ENCODE measurements at places on chromosomes 2 and 18.

- no peak for DNase-seq
Observed at GRCh38 chr2:150468350-150468960, 19.0 kb downstream of the RND3 start.

DNA sequence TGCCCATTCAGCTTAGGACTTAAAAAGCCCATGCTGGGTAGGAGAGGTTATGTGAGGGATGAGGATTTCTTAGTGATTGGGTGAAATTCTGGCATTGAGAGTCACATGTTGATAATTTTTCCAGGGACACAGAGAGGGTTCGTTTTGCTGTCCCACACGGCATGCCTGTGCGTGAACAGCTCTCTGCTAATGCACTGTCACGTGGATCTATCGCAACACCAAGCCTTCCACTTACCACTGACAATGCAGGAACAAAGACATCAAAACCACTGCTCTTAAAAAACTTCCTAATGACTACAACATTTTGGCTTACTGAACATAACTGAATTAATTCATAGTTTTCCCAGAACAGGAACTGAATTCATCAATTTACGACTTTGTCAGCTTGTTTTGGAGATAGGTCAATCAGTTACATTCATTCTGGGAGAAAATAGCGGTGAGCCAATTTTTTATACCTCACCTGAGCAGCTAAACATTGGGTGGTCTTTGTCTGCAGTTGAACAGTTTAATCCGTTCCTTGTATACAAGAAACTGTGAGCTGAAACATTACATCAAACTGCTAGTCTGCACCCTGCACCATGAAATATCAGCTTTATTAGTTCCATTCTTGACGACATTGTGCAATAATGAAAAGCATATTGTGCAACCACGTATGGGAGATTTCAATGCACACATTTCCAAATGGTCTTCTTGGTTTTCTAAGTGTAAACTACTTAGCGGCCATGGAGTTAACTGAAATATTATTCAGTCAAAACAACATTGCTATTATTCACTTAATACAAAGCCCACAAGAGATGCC is 127.1 kb downstream of the LPIN1 start:
- DNase-seq, result no peak

- DNase-seq, result no peak
Observed at GRCh38 chr2:112876257-112876970, 34.6 kb upstream of the IL37 start.

DNA sequence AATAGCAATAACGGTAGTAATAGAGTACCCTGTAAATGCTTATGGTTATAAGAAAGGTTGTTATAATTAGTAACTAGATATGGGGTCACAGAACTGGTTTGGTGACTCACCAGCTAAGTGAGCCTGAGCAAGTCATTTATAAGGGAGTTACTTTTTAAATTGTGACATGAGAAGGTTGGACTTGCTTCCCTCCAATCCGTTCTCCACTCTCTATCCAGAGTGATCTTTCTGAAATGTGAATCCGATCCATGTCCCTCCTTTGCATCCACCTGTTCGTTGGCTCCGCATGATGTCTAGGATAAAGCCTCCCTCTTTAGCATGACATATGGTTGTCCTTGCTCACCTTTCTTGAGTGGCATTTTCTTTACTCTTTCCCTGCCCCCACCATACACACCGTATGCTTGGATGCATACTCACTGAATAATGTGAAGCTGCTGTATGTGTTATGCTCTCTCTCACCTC is 83.1 kb downstream of the CDC42EP3 start:
- DNase-seq, result peak; percentile 96

DNA sequence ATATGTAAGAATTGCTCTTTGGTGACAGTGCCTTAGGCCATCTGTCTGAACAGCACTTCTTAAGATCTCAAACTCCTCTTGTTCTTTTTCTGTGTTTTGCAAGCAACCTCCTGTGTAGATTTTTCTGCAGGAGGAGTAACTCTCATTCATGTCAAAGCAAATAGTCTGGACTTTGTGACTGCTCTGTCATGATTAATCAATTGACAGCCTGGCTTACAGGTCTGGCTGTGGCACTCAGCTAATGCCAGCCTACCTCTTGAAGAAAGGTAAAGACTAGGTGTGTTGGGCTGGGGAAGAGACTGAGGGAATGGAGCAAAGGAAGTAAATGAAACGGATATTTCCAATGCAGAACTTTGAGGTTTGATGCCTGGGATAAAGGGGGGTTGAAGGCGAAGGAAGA is 156.6 kb downstream of the CERS6 start:
- DNase-seq, result peak; percentile 13

DNA sequence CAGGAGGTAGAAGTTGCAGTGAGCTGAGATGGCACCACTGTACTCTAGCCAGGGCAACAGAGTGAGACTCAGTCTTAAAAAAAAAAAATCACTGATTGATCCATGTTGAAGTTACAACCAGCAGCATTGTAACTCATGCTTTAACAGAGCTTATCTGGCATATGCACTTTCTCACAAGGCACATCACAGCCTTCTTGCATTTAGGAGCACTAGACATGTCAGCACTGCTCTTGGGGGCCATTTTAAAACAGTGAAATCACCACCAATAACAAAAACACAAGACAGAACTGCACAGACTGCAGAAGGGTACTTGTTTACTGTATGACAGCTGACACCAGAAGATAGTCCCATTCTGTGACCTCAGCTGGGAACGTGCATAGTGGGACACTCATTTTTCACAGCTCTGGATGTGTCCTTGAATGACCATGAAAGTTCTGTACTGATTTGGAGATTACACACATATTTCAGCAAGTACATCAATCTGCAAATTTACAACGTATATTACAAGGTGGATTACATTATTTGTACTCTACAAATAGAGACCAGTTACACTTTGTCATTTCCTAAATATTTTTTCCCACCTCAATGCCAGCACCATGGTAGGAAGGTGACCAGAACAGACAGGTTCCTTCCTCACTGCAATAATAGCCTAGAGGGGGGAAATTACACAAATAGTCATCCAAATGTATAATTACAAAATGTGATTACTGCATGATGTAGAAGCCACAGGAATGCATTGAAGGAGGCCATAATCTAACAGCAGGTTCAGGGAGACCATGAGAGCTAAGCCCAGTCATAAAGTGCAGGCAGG is 35.1 kb downstream of the CCBE1 start:
- DNase-seq, result no peak

DNA sequence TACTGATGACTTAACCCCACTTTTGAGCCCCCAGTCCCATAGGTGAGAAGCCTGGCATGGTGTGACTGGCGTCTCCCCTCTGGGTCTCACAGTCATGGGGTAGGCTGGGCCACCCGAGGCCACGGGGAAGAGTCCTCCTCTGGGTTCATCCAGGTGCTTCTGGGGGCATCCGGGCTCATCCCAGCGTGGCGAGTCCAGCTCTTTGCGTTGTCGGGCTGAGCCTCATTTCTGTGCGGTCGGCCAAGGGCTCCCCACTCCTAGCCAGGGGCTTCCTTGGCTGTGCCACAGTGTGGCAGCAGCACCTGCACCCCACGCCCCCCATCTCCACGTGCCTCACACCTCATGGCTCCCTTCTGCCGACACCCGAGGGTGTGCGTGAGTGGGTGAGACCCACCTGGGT is 27.6 kb upstream of the SNED1 start:
- DNase-seq, result no peak

DNA sequence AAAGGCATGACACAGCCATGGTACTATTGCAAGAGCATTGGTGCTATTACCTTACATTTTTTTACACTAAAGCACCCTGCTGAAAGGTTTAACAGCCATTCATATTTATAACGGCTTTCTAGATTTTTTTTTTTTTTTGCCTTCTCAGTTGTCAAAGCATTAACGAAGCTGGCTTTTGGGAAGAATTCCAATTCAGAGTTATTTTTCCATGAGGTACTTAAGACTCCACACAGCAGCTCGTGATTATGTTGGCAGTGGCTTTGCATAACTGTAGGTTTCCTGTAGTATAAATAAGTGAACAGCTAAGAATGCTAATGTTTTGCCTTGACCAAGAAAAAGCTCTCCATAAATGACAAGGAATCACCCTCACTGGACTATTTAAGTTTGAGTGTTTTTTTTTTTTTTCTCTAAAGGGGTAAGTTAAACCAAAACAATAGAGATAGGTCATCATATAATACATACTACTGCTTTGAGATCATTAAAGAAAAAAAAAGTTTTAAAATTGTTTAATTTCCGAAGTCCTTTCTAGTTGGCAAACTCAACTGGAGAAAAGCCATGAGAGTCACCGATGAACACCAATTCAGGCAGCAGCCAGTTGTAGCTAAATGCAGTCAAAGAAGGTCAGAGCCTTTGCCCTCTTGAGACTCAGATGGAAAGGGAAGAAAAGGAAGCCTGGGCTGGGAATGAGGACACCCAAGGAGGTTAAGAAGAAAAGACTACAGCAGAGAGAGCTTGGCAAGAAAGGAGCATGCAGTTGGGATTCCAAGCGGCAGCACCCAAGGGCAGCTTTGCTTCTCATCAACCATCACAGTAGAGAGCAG is 187.4 kb upstream of the NCKAP5 start:
- DNase-seq, result no peak

GRCh38 chr2:234165421-234165820 is 114.9 kb downstream of the SPP2 start:
- no peak for DNase-seq

GRCh38 chr2:235836491-235836911 is 331.7 kb downstream of the GBX2 start:
- DNase-seq, result peak; percentile 58

DNA sequence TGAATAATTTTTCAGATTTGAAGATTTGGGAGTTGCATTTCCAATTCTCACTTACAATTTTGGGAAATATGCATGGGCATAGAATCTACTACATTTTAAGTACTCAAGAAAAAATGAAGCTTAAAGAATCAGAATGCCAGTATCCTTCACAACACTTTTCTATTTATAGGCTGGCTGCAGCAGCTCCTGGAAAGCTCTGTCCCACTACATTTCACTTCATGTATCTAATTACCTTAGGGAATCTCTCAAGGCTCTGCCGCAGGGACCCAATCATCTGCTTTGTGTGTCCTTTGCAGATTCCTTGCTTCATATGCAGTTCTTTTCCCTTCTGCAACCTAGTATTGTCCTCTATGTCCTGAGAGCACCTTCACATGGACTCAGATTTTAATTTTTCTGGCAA is 102.9 kb downstream of the NUP35 start:
- DNase-seq, result no peak

- DNase-seq, result peak; percentile 31
Observed at GRCh38 chr18:21134895-21135294, 23.3 kb upstream of the ROCK1 start.

DNA sequence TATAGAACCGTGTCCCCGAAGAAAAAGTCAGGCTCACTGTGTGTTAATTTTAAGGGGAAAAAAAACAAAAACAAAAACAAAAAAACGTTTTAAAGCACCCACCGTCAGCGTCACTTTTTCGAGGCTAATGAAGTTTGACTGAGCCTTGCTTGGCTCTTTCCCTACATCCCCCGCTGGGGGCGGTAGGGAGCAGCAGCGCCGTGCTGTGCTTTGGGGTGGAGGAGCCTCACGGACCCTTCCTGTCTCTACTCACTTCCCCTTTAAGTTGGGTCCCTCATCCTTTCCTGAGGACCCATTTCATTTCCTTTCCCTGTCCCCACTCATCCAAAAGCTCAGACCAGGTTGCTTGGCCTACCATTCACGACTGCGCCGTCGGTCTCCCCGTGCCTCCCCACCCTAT is 82.8 kb upstream of the RPL31 start:
- DNase-seq, result no peak

DNA sequence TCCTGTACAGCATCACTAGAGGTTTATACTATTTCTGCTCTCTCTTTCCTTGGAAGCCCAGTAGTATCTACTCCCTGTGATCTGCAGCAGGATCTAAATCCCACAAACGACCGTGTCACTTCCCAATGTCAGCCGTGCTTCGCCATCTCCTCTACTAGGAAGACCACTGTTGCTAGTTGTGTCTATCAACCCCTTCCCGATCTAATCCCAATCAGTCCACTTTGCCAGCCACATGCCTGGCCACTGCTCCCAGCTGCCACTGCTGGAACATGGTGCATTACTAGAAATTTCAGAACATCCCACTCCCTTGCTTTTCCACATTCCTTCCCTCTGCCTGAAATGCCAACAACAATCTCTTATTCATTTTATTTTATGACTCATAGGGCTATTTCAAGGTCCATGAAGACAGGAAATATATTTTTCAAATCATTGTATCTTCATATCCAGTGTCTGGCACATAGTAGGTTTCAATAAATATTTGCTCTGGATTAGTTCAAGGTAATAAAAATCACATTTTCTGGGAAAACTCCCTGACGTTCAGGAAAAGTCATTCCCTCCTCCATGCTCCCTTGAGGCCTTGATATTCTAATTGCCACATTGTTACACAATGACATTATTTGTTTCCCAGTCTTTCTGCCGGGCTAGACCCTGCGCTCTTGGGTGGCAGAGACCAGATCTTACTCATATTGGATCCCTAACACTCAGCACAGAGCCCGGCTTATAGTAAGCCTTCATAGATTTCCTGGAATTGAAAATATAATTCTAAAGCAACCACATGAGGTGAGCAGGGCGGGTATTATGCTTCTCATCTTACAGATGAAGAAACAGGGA is 2.1 kb upstream of the TRIB2 start:
- DNase-seq, result no peak

GRCh38 chr2:20355131-20355530 is 4.5 kb upstream of the PUM2 start:
- DNase-seq, result no peak

DNA sequence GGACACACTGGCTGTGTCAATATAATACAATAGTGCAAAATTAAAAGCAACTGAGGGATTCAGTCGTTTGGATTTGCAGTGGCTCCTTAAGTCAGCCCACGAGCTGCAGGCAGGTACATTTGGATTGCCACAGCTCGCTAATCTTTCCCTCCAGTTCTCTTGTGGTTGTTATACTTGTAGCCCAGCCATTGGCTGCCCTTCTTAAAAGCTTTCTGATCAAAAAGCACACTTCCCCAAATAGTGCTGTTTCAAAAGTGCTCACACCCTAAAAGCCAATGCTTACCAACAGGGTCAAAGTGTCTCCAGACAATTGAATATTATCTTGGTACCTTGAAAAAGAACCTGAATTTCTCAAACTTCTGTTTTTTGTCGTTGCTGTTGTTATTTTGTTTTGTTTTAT is 404.7 kb upstream of the FAM98A start:
- DNase-seq, result no peak

GRCh38 chr2:127066942-127067341 is 40.0 kb downstream of the BIN1 start:
- DNase-seq, result no peak

DNA sequence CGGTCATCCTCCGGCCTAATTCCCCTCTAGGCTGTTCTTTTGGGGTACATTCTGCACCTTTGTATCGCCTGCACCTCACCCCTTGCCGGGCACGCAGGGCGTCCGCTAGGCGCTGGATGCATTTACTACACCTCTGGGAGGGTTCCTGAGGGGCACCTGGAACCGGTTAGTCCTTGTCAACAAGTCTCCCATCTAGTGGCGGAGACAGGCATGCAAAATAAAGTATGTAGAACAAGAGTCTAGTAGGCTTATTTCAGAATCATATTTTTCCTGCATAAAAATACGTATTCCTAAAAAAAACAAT is 705 bp upstream of the TEX261 start:
- peak; percentile 20 for DNase-seq

DNA sequence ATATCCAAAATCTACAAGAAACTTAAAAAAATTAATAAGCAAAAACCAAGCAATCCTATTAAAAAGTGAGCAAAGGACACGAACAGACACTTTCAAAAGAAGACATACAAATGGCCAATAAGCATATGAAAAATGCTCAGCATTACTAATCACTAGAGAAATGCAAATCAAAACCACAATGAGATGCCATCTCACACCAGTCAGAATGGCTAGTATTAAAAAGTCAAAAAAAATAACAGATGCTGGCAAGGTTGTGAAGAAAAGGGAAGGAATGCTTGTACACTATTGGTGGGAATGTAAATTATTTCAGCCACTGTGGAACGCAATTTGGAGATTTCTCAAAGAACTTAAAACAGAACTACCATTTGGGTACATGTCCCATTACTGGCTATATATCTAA is 128.8 kb upstream of the SESTD1 start:
- DNase-seq, result no peak
